ENCODE measurements at places on chromosomes 4 and X.

GRCh38 chrX:147838465-147839131 lies 73.1 kb upstream of the FMR1 start:
- no peak for DNase-seq

DNA sequence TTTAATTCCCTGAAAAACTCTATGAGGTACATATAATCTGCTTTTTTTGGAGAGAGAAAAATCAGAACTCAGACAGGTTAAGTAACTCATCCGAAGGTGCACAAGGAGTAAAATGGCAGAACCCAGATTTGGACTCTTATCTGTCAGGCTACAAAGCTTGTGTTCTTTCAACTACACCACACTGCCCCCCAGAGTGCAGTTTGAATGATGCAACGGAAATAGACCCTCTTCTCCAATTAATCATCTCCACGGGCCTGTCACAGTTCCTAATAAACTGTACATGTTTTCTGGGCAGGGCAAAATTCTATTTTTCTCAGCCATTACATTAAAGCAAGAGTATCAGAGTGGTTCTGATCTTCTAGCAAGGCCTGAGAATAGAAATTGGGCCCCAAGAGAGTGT lies 35.3 kb upstream of the DCX start:
- no peak for DNase-seq

- no peak for DNase-seq
These were observed 38.2 kb downstream of the TSPAN5 start for GRCh38 chr4:98620087-98620784.

DNA sequence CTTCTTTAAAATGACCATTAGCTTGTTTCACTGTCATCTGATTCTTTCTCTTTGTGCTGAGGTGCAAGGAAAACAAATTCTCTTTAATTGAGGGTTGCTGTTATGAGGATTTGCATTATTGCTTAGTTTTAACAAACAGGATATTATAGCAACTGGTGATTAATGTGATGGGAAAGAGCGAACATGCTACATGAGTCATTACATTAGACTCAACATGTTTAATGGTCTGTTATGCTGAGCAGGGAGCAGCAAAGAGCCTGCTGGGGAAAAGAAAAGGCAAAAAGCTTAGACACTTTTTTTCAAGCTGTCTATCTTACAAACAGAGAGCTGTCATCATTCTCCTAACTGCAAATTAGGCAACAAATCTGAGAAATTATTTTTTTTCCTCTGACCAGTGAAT lies 230.5 kb upstream of the LCORL start:
- no peak for DNase-seq

- peak; percentile 7 for DNase-seq
These were observed 86.8 kb upstream of the ETNPPL start for GRCh38 chr4:108849611-108850168.

GRCh38 chr4:184593461-184593860 lies 55.8 kb downstream of the CASP3 start:
- no peak for DNase-seq

DNA sequence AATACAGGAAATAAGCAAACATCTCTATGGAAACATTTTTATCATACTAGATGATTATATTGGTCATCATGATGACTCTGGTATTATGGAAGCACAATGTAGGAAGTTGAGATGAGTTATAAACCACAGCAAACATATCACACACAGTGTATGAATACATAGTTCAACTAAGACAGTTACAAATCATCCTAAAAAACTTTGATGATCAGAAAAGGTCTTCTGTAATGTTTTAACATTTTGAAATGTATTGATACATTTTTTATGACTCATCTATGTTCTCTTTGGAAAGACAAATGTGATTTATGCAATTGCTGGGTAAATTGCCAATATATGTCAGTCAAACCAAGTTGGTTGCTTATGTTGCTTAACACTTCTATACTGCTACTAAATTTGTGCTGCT lies 4.8 kb downstream of the CXCL3 start:
- DNase-seq, result peak; percentile 20

DNA sequence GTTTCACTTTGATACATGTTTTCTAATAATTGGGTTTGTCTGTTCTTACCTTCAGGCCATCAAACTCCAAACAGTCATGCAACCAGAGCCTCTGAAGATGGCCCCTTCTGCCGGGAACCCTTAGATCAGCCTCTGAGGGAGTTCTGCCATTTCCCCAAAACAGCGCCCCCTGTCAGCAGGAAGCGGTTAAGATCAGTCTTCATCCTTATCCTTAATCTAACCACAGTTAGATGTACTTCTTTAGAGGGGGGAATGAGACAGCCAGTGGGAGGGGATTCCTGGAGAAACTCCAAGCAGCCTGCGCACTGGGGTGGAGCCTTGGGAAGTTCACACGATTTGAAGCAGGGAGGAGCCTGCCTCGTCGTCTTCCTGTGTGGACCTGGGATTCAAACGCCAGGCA lies 185.4 kb downstream of the INPP4B start:
- DNase-seq, result no peak

DNA sequence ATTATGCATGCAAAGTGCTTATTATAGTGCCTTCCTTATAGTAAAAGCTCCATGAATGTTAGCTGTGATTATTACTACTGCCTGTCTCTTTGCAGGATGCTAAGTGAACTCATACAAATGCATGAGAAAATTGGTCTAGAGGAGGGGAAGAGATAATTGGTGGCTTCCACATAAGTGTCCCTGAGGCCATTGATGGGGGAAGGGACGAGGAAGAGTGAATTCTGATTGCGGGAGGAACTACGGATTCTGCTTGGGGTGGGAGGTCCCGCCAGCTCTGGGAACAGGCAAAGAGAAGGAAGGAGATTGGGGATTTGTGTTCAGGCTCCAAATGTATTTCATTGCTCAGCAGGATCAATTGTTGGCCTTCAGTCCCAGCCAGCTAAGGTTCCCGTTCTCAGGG lies 11.6 kb upstream of the ARHGAP36 start:
- no peak for DNase-seq

All from hepatic stellate cell (primary cell).